ENCODE measurements at places on chromosomes 6 and 20. TPM values are rescaled to one million over a fixed set of nuclear protein-coding genes. Genes with fewer than 3 reads are reported as not detected.

DNA sequence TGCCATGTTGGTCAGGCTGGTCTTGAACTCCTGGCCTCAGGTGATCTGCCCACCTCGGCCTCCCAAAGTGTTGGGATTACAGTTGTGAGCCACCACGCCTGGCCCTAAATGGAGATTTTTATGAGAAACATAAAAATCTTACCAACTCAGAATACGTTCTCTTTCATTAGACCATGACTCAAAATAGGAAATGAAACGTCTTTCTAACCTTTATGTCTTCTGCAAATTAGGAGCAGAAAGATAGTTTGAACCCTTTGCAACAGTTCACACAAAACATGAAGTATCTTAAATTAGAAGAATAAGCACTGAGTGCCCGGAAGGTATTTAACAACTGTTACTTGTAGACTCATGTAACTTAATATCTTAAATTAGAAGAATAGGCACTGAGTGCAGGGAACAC lies 48.3 kb downstream of the AHI1 start:
- no peak for DNase-seq

DNA sequence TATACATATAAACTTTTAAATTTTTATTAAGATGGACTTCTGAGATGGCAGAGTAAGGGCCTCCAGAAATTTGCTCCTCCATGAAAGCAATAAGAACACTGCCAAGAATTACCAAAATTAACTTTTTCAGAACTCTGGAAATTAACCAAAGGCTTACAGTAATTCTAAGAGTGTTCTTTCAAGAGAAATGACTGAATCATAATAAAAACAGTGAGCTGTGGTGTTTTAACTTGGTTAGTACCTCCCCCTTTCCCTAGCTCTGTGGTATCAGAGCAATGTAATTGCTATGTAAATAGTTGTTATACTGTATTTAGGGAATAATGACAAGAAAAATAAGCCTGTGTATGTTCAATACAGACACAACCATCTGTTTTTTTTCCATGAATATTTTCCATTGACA lies 19.0 kb downstream of the HECA start:
- DNase-seq, result no peak

- no peak for DNase-seq
Measured at GRCh38 chr6:148324297-148324985, 18.2 kb upstream of the SASH1 start.

ADGRG6 gene
- total RNA-seq, result 59.9 TPM

Measured in tibial nerve (tissue), 4 donors.